T-helper 17 cell (primary cell): ENCODE measurements at places on chromosomes 12 and 14. TPM values are rescaled to one million over a fixed set of nuclear protein-coding genes. Genes with fewer than 3 reads are reported as not detected.
A peak's percentile ranks its signal among the peaks of the same experiment; 100 is the strongest.

GRCh38 chr12:89383235-89384049 lies 31.1 kb upstream of the DUSP6 start:
- H3K36me3 ChIP-seq: no peaks in the 10 kb centered on the region
- no peak overlapping the region for H3K4me3 ChIP-seq
- H3K27ac ChIP-seq: no peak overlapping the region

GRCh38 chr12:71945121-71945520 lies 6.5 kb downstream of the TPH2 start:
- H3K4me3 ChIP-seq: no peak overlapping the region
- H3K36me3 ChIP-seq: no peaks in the 10 kb centered on the region
- H3K27ac ChIP-seq: no peak overlapping the region
- no peaks in the 10 kb centered on the region for H3K4me1 ChIP-seq
- peaks cover 76% of the 10 kb centered on the region for H3K27me3 ChIP-seq

DNA sequence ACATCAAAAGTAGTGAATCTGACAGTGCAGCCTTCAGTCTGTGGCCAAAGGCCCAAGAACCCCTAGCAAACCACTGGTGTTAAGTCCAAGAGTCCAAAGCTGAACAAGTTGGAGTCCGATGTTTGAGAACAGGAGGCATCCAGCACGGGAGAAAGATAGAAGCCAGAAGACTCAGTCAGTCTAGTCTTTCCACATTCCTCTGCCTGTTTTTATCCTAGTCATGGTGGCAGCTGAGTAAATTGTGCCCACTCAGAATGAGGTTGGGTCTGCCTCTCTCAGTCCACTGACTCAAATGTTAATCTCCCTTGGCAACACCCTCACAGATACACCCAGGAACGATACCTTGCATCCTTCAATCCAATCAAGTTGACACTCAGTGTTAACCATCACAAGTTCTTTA lies 1255.4 kb downstream of the LRFN5 start:
- no peak for DNase-seq
- no peak overlapping the region for H3K27ac ChIP-seq
- no peaks in the 10 kb centered on the region for H3K4me1 ChIP-seq
- H3K36me3 ChIP-seq: no peaks in the 10 kb centered on the region

The SMAGP gene
- total RNA-seq: 3.4 TPM

The MIP gene
- not detected for total RNA-seq

DNA sequence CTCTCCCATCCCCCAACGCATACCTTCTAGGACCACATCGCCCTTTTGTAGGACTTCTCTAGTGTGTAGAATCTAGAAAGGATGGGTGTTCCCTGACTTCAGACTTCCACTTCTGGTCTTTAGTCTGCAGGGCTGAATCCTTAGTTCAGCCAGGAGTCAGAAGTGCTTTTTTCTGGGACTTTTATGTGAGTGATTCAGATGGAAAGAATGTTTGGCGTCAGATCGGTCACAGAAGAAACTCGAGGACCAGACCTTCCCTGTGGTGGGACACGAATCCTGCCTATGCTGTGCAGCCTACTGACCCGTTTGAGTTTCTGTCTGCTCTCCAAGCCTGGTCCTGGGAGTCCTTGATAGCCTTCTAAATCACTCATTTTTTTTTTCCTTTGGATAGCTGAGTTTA lies 165.4 kb upstream of the SSTR1 start:
- no peak for DNase-seq
- H3K27ac ChIP-seq: no peak overlapping the region
- H3K27me3 ChIP-seq: no peaks in the 10 kb centered on the region

GRCh38 chr12:47079468-47079980 lies at the start of the genes AMIGO2 and PCED1B:
Gene AMIGO2 (minus strand): TSS chr12:47079959. CDS start chr12:47079002, 957 bp downstream.
Gene PCED1B (plus strand): TSS chr12:47079621. CDS start chr12:47235064, 155,443 bp downstream.
- H3K27me3 ChIP-seq: no peaks in the 10 kb centered on the region
- H3K4me3 ChIP-seq: peak within 1 kb of the TSS; percentile 98
- peaks cover 54% of the 10 kb centered on the region for H3K4me1 ChIP-seq
- H3K36me3 ChIP-seq: peaks cover 13% of the 10 kb centered on the region

The MYRFL gene
- not detected for total RNA-seq

GRCh38 chr14:64218344-64219240 lies 75.6 kb downstream of the ESR2 start:
- peak overlapping the region; percentile 34 for H3K27ac ChIP-seq
- peaks cover 5% of the 10 kb centered on the region for H3K36me3 ChIP-seq
- no peaks in the 10 kb centered on the region for H3K4me1 ChIP-seq
- H3K4me3 ChIP-seq: no peak overlapping the region
- no peak for DNase-seq

- H3K4me3 ChIP-seq: no peak overlapping the region
- H3K27ac ChIP-seq: no peak overlapping the region
- H3K27me3 ChIP-seq: no peaks in the 10 kb centered on the region
- DNase-seq: no peak
- no peaks in the 10 kb centered on the region for H3K36me3 ChIP-seq
These were observed 41.3 kb upstream of the CEP83 start for GRCh38 chr12:94500831-94501567.

- DNase-seq: no peak
- H3K27me3 ChIP-seq: no peaks in the 10 kb centered on the region
- H3K4me3 ChIP-seq: no peak overlapping the region
These were observed 16.2 kb downstream of the ABCB9 start for GRCh38 chr12:122949816-122950675.

The PLA2G1B gene
- total RNA-seq: not detected

- peaks cover 78% of the 10 kb centered on the region for H3K4me1 ChIP-seq
- peak overlapping the region; percentile 99 for H3K27ac ChIP-seq
- H3K36me3 ChIP-seq: peaks cover 7% of the 10 kb centered on the region
- DNase-seq: no peak
- H3K4me3 ChIP-seq: peak overlapping the region; percentile 98
These were observed 19.5 kb downstream of the CCDC88C start for GRCh38 chr14:91397965-91398591.

DNA sequence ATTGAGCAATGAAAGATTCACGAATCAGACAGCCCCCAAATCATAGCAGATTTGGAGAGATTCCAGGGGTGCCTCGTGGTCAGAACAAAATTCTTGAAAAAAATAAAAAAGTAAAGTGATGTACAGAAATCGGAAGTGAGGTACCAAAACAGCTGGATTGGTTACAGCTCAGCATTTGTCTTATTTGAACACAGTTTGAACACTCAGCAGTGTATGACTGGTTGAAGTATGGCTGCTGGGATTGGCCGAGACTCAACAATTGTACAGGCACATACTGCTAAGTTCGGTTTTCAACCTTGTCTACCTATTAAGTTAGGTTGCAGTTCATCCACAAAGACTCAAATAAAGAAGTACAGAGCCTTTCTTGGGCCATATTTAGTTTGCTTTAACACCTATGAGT lies 865.4 kb upstream of the TMEM132C start:
- H3K4me3 ChIP-seq: no peak overlapping the region
- H3K36me3 ChIP-seq: peaks cover 2% of the 10 kb centered on the region
- no peak overlapping the region for H3K27ac ChIP-seq

The RFX4 gene
- total RNA-seq: not detected

DNA sequence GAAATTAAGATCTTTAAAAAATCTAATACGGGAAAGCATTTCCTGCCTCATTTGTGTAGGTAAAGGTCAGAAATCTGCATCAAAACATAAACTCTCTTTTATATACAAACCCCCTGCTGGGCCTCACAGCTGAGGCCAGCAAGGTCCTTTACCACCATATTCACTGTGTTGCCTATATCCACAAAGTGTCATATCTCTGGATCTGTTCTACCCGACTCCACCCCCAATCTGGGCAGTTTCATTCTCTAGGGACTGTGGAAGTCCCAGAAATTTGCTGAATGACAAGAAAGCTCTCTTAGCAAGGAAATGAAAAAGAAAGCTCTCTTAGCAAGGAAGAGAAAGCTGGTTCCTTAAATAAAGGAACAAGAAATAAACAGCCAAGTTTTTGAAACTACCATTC lies 301.7 kb downstream of the KCNH5 start:
- H3K4me1 ChIP-seq: no peaks in the 10 kb centered on the region
- no peak overlapping the region for H3K4me3 ChIP-seq
- no peaks in the 10 kb centered on the region for H3K36me3 ChIP-seq
- no peak for DNase-seq
- no peaks in the 10 kb centered on the region for H3K27me3 ChIP-seq

DNA sequence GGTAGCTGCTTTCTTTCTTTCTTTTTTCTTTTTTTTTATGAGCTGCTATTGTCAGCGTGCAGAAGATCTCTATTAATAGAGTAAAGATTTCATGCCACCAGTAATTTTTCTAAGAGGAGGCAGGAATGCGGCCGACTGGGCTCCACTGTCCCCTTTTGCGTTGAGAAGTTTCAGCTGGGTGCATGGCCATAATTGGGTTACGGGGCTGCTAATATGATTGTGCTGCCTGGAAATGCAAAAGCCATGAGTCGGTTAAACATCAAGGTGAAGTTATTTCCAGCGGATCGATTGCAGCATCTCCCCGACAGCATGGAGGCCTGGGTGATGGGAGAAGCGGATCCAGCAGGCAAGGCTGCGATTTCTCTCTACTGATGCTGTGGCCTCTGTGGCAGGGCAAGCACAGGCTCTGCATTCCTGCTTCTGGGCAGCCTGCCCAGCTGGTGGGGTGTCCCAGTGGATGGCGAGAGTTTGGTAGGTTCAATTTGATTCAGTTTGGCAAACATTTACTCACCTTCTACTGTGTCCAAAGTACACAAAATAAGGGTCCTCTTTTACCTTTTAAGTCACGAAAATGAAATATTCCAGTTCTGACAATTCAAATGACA lies 54.4 kb upstream of the PRMT8 start:
- no peak for DNase-seq
- no peak overlapping the region for H3K27ac ChIP-seq
- no peak overlapping the region for H3K4me3 ChIP-seq
- peaks cover 17% of the 10 kb centered on the region for H3K27me3 ChIP-seq
- H3K4me1 ChIP-seq: no peaks in the 10 kb centered on the region

The A2ML1 gene
- not detected for total RNA-seq

- H3K27ac ChIP-seq: peak overlapping the region; percentile 94
- H3K27me3 ChIP-seq: no peaks in the 10 kb centered on the region
- peaks cover 49% of the 10 kb centered on the region for H3K4me1 ChIP-seq
- H3K36me3 ChIP-seq: peaks cover 3% of the 10 kb centered on the region
- no peak for DNase-seq
These were observed 19.4 kb downstream of the TMEM116 start for GRCh38 chr12:111993292-111994150.

DNA sequence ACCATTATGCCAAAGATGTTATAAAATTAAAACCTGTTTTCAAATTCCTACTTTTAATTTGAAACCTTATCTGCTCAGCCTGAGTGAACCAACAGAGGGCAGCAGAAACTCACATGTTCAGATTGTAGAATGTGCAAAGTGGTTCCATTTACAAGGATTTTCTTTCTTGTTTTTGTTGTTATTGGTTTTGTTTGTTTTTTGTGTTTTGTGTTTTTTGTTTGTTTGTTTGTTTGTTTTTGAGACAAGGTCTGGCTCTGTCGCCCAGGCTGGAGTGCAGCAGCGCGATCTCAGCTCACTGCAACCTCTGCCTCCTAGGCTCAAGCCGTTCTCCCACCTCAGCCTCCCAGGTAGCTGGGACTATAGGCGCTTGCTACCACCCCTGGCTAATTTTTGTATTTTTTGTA lies 22.8 kb upstream of the GARIN2 start:
- peak; percentile 14 for DNase-seq
- no peak overlapping the region for H3K4me3 ChIP-seq
- no peak overlapping the region for H3K27ac ChIP-seq
- no peaks in the 10 kb centered on the region for H3K4me1 ChIP-seq
- H3K36me3 ChIP-seq: peaks cover 1% of the 10 kb centered on the region

The GLIPR1L1 gene
- not detected for total RNA-seq

The HCFC2 gene
- 15.2 TPM for total RNA-seq

- H3K4me3 ChIP-seq: peak overlapping the region; percentile 71
- peak overlapping the region; percentile 100 for H3K27ac ChIP-seq
- no peak for DNase-seq
- peaks cover 76% of the 10 kb centered on the region for H3K4me1 ChIP-seq
- H3K27me3 ChIP-seq: no peaks in the 10 kb centered on the region
These were observed 8.8 kb downstream of the SUSD6 start for GRCh38 chr14:69620211-69620611.

The TMEM132C gene
- total RNA-seq: not detected

- H3K4me1 ChIP-seq: no peaks in the 10 kb centered on the region
- no peak overlapping the region for H3K27ac ChIP-seq
- peaks cover 6% of the 10 kb centered on the region for H3K27me3 ChIP-seq
- no peak overlapping the region for H3K4me3 ChIP-seq
- peaks cover 2% of the 10 kb centered on the region for H3K36me3 ChIP-seq
- no peak for DNase-seq
These were observed 34.0 kb upstream of the CMKLR1 start for GRCh38 chr12:108373111-108373510.

- peaks cover 5% of the 10 kb centered on the region for H3K27me3 ChIP-seq
- peak overlapping the region; percentile 24 for H3K27ac ChIP-seq
- no peak for DNase-seq
- no peak overlapping the region for H3K4me3 ChIP-seq
- peaks cover 7% of the 10 kb centered on the region for H3K4me1 ChIP-seq
These were observed 9.7 kb upstream of the FOS start for GRCh38 chr14:75268633-75269550.

- DNase-seq: no peak
- peaks cover 2% of the 10 kb centered on the region for H3K4me1 ChIP-seq
- peaks cover 2% of the 10 kb centered on the region for H3K36me3 ChIP-seq
- H3K27ac ChIP-seq: no peak overlapping the region
These were observed 120.9 kb downstream of the SLC38A6 start for GRCh38 chr14:61101803-61102548.

GRCh38 chr12:126419131-126419530 lies 1353.9 kb downstream of the AACS start:
- no peaks in the 10 kb centered on the region for H3K4me1 ChIP-seq
- DNase-seq: no peak
- no peaks in the 10 kb centered on the region for H3K36me3 ChIP-seq
- no peak overlapping the region for H3K27ac ChIP-seq
- H3K27me3 ChIP-seq: no peaks in the 10 kb centered on the region
- H3K4me3 ChIP-seq: no peak overlapping the region

- DNase-seq: no peak
- no peaks in the 10 kb centered on the region for H3K36me3 ChIP-seq
- peaks cover 17% of the 10 kb centered on the region for H3K27me3 ChIP-seq
- H3K4me3 ChIP-seq: no peak overlapping the region
- H3K4me1 ChIP-seq: no peaks in the 10 kb centered on the region
These were observed 485.7 kb downstream of the TMTC2 start for GRCh38 chr12:83172441-83172840.

GRCh38 chr12:120640861-120641833 lies 721 bp downstream of the CABP1 start:
- H3K27ac ChIP-seq: no peak overlapping the region
- peak overlapping the region; percentile 87 for H3K4me3 ChIP-seq
- H3K27me3 ChIP-seq: peaks cover 58% of the 10 kb centered on the region
- peaks cover 12% of the 10 kb centered on the region for H3K4me1 ChIP-seq

DNA sequence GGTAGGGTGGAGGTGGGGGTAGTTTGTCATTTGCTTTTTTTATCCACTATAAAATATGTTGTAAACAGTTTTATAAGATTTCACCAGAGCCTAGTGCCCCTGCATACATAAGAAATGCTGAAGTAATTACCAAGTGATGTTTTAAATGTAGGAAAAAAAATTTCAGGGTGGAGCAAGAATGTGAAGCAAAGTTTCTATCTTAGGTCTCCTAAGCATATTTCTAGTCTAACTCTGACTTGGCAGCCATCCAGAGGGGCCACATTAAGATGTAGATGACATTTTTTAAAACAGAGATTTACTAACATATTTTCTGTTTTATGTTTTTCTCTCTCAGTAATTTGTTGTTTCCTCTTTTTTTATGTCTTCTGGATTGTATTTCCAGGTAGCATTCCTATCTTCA lies 15.8 kb upstream of the KRAS start:
- H3K27ac ChIP-seq: no peak overlapping the region
- peaks cover 3% of the 10 kb centered on the region for H3K36me3 ChIP-seq
- H3K4me1 ChIP-seq: peaks cover 3% of the 10 kb centered on the region
- no peak overlapping the region for H3K4me3 ChIP-seq
- no peak for DNase-seq
- H3K27me3 ChIP-seq: peaks cover 15% of the 10 kb centered on the region

GRCh38 chr12:109815225-109815624 lies 18.0 kb downstream of the TRPV4 start:
- peaks cover 16% of the 10 kb centered on the region for H3K27me3 ChIP-seq
- H3K36me3 ChIP-seq: no peaks in the 10 kb centered on the region
- H3K4me1 ChIP-seq: no peaks in the 10 kb centered on the region
